ENCODE measurements at places on chromosomes 4 and X. TPM values are rescaled to one million over a fixed set of nuclear protein-coding genes. Genes with fewer than 3 reads are reported as not detected.

Gene NXF2
- 0.35 TPM for total RNA-seq

Gene RHOXF2B
- not detected for total RNA-seq

Gene USP17L26
- total RNA-seq = not detected

Gene CNKSR2
- total RNA-seq = 4.6 TPM

Gene AFP
- total RNA-seq = not detected

Gene PLAC8
- total RNA-seq = 115 TPM

Gene ADGRA3
- 15.8 TPM for total RNA-seq

Gene EREG
- total RNA-seq = 1.1 TPM

Gene MAOA
- total RNA-seq = 159 TPM

Gene F11
- total RNA-seq = 20.5 TPM

Gene GPRASP1
- total RNA-seq = 5.0 TPM

All from lower lobe of right lung (tissue), 2 donors.